Breast epithelium (tissue), 4 donors: ENCODE measurements at places on chromosomes 13 and 19. TPM values are rescaled to one million over a fixed set of nuclear protein-coding genes. Genes with fewer than 3 reads are reported as not detected.

Gene FBXO46
- total RNA-seq, result 8.0 TPM

GRCh38 chr19:11145536-11145924, 10.1 kb downstream of the SPC24 start:
- H3K4me1 ChIP-seq, result peaks cover 19% of the 10 kb centered on the region
- no peak for DNase-seq
- no peaks in the 10 kb centered on the region for H3K27me3 ChIP-seq
- H3K27ac ChIP-seq, result no peak overlapping the region

DNA sequence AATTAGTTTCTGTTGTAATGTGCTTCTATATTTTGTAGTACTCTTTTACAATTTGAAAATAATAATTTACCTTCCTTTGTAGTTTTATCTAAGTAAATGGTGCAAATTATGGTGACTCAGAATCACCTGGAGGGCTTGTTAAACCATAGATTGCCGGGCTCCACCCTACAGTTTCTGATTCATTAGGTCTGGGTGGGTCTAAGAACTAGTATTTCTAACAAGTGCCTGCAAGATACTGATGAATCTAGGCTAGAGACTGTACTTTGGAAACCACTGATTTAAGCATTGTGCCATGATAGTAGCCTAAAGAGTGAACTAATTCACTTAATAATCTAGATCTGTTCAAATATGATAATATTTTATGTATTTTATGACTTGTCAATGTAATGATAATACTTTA, 437.4 kb upstream of the SPRY2 start:
- no peak overlapping the region for H3K4me3 ChIP-seq
- H3K4me1 ChIP-seq, result no peaks in the 10 kb centered on the region
- no peaks in the 10 kb centered on the region for H3K27me3 ChIP-seq
- H3K27ac ChIP-seq, result no peak overlapping the region
- no peaks in the 10 kb centered on the region for H3K36me3 ChIP-seq

- H3K4me3 ChIP-seq, result no peak overlapping the region
- no peak overlapping the region for H3K27ac ChIP-seq
- DNase-seq, result no peak
- H3K4me1 ChIP-seq, result no peaks in the 10 kb centered on the region
Observed at GRCh38 chr13:85074543-85075313, 724.5 kb downstream of the SLITRK6 start.

- no peaks in the 10 kb centered on the region for H3K4me1 ChIP-seq
- no peak overlapping the region for H3K4me3 ChIP-seq
- no peak for DNase-seq
- H3K36me3 ChIP-seq, result no peaks in the 10 kb centered on the region
- peak overlapping the region; percentile 69 for H3K27ac ChIP-seq
- H3K27me3 ChIP-seq, result no peaks in the 10 kb centered on the region
Observed at GRCh38 chr13:32904266-32904665, 112.0 kb upstream of the KL start.
